Stimulated activated CD4-positive, alpha-beta T cell treated with anti-CD3 and anti-CD28 coated beads, Interleukin-1b, Interleukin-23, amount 100 ng/mL, for 24 hours (primary cell): ENCODE measurements at places on chromosomes 1 and 21.

DNA sequence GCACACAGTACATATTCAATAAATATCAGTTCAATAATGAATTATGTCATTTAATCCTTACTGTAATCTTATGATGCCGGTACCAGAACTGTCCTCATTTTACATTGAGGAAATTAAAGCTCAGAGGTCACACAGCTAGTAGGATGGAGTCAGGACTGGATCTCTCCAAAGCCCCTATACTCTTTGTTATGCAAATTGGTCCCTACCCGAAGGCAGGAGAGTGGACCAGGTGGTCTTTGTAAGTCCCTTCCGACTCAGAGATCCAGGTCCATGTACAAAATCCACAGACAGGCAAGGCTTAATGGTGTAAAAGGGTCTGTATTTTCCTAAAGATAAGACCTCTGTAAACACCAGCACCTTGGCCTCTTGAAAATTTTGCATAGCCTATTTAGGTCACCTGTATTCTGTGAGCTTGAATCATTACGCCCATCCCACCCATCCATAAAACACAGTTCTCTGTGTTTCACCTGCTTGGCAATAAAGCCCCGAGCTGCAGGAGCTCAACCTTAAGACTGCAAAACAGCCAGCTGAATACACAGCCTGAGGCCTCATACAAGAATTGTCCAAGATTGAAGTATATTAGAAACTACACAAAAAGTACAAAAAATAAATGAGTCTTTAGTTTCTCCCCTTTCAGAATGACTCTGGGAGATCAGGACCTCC is 41.7 kb downstream of the PLXNA2 start:
- no peak for DNase-seq

DNA sequence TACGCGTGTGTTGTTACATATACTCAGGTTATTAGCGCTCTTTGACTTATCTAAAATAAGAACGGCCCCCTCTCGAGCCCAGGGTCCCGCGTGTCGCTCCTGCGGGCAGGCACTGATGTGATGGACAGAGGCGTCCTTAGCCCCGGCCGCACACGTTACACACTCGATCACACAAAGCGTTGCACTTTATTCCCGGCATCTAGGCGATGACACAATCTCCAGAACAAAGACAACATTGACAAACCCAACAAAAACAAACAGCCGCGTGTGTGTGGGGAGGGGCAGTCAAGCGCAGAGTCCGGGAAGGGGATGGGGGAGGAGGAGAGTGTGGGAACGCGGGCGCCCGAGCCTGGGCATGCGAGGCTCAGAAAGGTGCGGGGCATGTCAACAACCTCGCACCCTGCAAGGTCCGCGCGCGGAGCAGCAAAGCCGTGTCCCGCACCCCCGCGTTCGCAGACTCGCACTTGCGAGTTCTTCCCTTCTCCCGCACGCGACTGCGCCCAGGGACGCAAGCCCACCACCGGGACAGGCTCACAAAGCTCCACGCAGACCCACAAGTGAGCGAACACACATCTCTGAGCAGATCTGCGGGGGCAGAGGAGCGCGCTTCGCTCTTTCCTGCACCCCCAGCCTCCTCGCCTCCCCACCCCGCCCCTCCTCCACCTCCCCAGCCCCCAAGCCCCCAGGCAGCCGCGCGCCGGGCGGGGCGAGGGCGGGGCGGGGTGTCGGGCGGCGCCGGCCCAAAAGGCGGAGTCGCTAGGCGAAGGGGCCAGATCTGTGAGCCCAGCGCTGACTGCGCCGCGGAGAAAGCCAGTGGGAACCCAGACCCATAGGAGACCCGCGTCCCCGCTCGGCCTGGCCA is at the start of gene EFNA1:
TSS of gene EFNA1 (plus strand) at position 772 of the 862 bp plus-strand sequence. CDS start 102 bp downstream, outside the sequence.
- no peak for DNase-seq

DNA sequence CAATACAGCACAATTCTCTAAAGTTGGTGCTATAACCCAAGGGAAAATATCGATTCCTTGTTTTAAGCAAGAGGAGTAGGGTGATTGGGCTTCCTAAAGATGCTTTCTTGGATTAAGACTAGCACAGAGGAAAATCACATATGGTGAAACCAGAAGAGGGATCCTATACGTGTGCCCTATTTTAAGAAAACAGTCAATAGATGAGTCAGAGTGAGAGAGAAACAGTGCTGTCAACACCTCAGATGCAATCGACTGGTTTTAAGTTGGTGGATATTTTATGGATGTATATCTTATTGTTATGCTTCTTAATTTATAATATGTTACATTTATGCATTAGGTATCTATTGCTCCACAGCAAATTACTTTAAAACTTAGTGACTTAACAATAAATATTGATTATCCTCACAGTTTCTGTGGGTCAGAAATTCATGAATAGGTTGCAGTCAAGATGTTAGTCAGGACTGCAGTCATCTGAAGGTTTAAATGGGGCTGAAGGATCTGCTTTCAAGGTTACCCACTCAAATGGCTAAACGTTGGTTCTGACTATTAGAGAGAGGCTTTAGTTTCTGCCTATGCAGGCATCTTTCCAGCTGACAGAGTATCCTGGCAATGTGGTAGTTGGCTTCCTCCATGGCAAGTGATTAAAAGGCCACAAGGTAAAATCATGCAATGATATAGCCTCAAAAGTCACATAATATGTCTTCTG is 61.6 kb upstream of the DEPDC1 start:
- no peak for DNase-seq

DNA sequence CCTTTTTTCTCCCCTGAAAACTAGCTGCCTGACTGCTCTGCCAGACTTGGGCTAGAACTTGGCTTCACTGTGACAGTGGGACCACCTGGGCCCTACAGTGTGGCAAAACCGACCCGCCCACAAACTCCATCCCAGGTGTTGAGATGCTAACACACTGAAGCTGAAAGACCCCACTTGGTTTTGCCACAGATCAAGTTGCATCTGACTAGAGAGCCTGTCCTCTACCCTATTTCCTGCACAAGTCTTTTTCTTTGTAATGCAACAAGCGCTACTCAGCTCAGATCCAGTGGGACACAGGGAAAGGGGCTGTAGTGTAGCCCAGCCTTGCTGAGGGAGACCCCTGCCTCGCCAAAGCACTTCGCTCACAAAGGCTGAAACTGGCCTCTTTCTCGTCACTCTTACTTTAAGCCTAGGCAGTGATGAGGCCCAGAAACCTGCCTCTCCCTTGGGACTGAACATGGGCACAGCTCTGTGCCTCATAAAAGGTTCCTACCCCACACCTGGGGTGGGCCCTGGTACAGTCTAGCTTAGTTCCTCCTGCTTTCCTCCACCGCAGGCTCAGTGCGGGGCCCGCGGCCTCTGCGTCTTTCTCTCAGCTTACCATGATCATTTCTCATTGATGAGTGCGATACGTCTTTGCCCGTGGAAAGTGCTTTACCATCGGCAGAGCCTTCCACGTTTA is 9.7 kb downstream of the ALPL start:
- DNase-seq = no peak

GRCh38 chr1:41102653-41103052 is 81.1 kb upstream of the SLFNL1 start:
- no peak for DNase-seq

GRCh38 chr1:167928457-167928852 is 8.0 kb upstream of the DCAF6 start:
- DNase-seq = no peak

- no peak for DNase-seq
Measured at GRCh38 chr1:15797614-15798390, 9.6 kb downstream of the UQCRHL start.

DNA sequence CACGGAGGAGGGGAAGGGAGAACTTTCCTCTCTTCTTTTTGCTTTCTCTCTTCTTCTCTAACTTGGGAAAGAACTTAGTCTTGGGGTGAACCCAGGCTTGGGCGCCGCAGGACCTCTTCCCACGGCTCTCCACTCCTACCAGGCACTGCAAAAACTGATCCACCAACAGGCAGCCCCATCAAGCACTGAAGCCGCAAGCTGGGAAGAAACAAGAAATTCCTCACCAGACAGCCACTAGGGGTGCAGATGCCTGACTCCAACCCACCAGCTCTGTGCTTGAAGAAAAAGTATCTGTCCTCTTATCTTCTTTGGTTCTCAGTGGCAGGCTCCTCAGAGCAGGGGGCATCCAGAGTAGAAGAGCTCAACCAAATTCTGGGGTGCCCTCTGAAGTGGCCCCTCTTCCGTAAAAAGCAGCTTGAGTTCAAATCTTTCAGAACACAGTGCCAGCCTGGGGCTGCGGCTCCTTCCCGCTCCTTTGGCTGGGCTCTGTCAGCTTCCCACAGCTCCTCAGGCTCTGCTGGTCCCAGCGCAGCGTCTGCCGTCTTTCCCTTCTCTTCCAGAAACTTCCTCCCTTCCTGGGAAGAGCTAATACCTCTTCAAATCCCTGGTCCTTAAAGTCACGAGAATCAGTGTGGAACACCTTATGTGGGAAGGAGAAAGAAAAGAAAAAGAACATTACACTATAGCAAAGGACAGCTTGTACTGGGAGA is 2.4 kb downstream of the SLC41A1 start:
- DNase-seq = no peak

DNA sequence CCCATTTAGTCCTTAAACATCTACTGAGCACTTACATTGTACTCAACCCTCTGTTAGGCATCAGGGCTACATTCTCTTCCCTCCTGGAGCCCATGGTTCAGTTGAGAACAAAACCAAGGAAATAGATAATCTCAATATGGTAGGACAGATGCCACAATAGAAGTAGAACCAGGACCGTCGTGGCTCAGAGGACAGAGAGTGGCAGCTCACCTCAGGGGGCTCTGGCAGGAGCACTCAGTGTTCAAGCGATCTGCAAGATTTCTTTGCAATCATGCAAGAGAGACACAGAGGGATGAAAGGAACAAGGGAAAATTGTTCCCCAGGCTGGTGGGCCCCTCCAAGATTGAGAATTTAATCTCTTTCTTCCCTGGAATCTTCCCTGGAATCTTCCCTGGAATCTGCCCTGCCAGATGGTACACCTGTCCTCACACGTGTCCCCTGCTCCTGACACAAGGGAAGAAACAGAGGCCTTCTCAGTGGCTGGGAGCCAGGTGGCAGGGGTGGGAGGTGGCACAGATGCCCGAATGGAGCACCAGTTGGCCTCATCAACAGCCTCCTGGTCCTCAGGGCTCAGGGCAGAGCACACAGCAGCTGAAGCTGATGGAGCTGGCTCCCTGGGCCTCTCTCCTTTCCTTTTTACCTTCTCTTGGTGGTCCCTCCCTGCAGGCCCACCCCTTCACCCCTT is 135.4 kb downstream of the PLXNA2 start:
- no peak for DNase-seq

GRCh38 chr1:161019751-161020495 is 1.0 kb downstream of the F11R start:
- no peak for DNase-seq

DNA sequence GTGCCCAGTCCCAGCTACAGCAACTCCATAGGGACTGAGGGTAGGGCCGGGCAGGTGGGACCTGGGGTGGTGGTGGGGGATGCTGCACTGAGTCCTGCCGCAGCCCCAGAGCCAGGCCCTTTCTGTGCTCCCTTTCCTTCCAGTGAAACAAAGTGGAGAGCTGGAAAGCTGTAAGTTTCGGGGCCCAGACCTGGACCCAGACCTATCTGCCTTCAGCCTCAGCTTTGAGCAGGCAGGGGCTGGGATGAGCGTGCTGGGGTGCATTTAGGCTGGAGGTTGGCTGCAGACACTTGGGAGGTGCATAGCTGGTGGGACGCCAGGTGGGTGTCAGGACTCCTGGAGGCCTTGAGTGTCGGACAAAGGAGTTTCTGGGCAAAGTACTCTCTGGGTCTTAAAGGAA is 92.7 kb upstream of the C1orf174 start:
- DNase-seq = no peak

DNA sequence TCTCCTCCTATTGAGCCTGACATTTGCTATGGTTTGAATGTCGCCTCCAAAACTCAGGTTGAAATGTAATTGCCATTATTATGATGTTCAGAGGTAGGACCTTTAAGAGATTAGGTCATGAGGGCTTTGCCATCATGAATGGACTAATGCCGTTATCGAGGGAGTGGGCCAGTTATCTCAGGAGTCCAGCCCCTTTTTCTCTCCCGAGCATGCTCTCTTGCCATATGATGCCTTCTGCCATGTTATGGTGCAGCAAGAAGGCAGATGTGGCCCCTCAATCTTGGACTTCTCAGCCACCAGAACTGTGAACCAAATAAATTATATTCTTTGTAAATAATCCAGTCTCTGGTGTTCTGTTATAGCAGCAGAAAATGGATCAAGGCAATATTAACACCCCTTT is 323.5 kb downstream of the RRAGC start:
- DNase-seq = no peak
